ENCODE measurements at places on chromosomes 13 and 19.
A peak's percentile ranks its signal among the peaks of the same experiment; 100 is the strongest.

GRCh38 chr19:44848036-44848811 lies 2.1 kb downstream of the NECTIN2 start:
- DNase-seq: no peak

GRCh38 chr13:106561551-106562170 lies 6.3 kb downstream of the ARGLU1 start:
- peak; percentile 13 for DNase-seq

DNA sequence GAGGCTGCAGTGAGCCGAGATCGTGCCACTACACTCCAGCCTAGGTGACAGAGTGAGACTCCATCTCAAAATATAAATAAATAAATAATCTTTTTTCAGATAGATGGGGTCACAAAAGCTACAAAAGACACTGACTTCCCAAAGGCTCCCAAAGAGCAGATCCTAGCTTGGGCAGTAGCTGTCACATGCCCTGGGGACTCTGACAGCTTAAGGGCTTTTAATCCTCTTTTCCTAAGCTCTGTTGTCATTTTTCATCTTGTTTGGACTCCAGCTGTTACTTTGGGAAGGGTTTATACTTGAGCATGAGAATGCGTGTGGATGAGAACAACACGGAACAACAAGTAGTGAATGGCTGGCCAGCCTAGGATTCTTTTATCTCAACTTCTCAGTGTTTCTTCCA lies 231.7 kb downstream of the MZT1 start:
- DNase-seq: no peak

DNA sequence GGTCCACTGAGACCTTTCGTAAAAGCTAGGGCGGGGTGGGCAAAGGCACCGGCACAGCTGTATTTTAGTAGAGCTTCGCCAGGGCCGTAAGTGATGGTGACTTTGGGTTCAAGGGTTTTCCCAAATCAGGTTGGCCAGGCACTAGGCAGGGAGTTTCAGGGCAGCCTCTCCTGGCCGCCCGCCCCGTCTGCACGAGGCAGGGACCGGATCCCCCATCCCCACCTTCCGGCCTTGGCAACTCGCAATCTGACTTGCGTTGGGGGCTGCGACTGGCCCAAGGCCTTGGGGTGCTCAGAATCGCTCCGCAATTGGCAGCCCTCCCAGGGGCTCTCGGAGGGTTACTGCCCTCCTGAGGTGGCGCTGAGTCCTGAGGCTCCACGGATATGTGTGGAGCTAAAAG lies 4.1 kb upstream of the ZIC5 start:
- no peak for DNase-seq

DNA sequence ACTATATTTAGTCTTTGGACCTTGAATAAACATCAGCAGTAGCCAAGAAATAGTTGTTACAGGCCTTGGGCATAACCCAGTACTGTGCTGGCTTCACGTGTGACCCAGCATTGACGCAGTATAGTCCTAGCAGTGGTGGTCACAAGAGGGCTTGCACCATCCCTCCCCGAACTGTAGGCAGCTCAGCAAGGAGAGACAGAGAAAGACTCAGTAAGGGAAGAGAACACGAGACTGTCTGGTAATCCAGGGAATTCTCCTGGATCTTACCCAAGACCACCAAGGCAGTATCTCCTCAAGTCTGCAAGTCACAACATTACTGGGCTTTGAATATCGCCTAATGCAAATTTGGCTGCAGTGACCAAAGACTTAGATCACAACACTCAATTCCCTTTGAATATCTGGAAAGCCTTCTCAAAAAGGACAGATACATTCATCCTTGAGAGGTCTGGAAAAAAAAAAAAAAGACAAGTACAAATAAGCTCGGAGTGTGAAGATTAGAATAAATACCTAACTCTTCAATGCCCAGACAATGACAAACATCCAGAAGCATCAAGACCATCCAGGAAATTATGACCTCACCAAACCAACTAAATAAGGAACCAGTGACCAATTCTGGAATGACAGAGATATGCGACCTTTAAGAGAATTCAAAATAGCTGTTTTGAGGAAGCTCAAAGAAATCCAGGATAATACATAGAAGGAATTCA lies 39.7 kb downstream of the CAB39L start:
- no peak for DNase-seq

DNA sequence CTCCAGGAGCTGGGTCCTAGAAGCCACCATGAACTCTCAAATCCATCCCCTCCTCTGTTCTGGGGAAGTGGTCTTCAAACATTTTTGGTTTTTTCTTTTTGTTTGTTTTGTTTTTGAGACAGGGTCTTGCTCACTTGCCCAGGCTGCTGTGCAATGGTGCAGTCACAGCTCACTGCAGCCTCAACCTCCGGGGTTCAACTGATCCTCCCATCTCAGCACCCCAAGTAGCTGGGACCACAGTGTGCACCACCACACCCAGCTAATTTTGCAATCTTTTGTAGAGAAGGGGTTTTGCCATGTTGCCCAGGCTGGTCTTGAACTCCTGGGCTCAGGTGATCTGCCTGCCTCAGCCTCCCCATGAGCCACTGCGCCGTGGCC lies 7.0 kb downstream of the BLVRB start:
- DNase-seq: no peak

DNA sequence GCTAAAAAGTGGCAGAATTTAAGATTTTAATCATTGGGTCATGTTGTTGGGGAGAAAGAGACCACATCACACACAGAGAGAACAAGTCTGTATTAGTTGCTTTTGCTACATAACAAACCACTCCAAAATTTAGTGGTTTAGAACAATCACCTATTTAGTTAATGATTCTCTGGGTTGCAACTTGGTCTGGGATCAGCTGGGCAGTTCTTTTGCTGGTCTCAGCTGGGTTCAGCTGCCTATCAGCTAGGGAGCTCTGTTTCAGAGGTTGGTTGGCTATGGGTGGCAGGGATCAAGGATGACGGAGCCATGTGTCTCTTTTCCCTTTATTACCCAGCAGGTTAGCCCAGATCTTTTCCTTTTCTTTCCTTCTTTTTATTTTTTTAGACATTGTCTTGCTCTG lies 8.9 kb downstream of the PINLYP start:
- DNase-seq: no peak

DNA sequence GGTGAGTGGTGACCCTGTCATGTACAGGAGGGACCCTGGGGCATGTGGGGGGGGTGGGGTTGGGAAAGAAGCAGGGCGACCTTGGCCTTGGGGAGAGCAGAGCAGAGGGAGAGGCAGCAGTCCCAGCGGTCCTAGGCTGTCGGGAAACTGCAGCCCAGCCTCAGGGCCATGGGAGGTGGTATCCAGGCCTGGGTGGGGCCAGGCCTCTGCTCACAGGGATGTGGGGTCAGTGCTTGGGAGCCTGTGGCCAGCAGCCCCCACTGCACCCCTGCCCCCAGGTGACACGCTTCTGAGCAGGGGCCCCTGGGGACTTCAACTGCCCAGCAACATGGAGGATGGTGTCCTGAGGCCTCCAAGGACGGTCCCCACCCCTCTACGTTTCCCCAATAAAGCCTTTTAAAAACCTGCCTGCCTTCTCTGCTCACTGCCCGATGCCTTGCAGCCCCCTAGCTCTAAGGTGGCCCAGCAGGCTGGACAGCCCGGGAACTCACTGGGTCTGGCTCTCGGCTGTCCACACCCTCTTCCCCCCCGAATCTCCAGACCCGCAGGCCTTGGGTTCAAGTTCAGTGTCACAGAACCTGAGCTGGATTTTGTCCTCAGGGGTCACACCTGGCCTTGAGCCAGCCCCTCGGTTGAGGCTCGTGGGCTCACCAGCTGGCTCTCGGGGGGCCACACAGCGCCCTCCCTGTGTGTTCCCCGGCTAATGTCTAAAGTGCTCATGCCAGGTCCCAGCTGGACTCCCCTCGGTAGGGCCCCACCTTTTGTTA lies 6.9 kb downstream of the PNKP start:
- DNase-seq: no peak

DNA sequence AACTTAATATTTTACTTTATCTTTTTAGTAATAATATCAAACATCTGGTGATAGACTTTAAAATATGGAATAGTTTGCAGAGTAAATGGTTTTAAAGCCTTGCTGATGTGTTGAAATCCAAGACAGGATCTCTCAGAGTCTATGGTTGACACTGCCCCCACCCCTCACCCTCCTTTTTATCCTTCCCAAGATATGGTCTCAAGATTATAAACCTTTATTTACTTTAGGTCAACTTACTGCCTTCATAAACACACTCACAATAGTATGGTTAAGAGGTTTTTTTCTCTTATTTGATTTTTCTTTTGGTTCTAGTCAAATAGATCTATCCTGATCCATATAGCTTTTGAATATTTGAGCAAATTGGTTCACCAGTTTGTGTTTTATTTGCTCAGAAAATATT lies 39.0 kb downstream of the PAN3 start:
- DNase-seq: no peak

GRCh38 chr13:100106005-100106404 lies 17.1 kb downstream of the PCCA start:
- no peak for DNase-seq

GRCh38 chr19:30743011-30743410 lies 370.8 kb downstream of the ZNF536 start:
- no peak for DNase-seq

- DNase-seq: no peak
Measured at GRCh38 chr19:39816287-39817048, 17.5 kb downstream of the DYRK1B start.

GRCh38 chr13:101775267-101775666 lies 322.8 kb downstream of the ITGBL1 start:
- DNase-seq: no peak

DNA sequence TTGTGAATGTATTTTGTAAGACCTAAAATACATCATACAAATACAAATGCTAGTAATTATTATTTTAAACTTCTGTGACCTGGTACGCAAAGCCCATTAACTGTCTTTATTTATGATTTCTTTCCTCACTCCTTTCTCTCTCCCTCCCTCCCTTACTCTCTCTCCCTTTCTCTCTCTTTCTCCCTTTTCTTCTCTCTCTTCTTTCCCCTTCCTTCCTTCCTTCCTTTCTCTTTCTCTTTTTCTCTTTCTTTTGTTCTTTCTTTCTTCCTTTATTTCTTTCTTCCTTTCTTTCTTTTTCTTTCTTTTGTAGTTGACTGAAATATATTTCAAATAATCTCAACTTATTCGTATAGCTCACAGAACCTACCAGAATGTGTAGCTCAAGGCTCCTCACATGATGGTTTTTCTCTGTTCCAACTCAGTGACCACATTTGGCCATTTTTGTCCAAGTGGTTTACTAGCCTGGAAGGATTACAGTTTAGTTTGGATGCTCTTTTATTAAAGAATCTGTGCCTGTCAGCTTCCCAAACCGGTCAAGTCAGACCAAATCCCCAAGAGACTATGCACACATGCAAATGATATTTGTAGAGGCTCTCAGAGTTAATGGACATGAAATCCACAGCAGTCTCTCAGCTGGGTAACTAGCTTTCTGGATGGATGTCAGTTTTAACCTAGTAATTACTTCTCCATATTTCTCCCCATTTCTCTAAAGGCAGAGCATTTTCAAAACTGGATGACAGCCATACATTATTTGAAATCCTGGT lies 71.7 kb downstream of the POSTN start:
- DNase-seq: no peak

DNA sequence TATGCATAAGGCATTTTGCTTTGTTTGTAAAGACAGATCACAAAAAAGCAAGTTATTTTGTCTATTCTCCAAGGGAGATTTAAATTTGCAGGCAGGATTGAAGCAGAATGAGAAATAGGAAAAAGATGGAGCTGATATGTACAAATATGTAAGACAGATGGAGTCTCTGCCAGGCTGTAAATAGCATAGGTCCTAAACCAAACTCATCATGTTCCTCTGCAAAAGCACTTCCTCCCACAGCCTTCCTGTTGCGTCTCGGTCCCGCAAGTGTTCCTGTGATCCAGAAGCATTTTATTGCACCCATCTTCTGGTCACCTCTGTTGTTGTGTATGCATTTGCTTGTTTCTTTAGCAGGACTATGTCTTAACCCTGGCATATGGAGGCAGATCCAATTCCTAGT lies 95.7 kb upstream of the CLDN10 start:
- no peak for DNase-seq

DNA sequence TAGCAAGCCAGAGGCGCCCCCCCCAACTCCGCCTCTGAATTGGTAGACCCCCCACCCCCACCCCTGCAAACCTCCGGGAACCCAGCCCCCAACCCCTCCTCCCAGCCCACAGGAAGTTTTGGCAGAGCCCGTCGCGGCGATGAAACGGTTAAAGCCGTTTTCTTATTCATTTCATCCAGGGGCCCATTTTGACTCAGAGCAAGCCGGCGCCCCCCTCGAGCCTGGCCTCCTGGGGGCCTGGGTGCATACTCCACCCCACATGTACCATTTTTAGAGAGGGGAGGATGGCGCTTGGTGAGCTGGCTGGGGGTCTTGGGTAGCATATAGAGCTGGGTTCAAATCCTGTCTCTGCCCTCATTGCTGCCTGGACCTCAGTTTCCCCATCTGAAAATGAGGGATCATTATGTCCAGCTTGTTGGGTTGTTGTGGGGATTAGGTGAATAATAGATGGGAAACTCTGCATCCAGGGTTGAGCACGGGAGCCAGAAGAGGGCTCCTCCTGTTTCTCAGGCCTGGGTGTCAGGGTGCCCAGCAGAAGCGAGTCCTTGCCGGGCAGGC lies 7.9 kb upstream of the JUNB start:
- no peak for DNase-seq

DNA sequence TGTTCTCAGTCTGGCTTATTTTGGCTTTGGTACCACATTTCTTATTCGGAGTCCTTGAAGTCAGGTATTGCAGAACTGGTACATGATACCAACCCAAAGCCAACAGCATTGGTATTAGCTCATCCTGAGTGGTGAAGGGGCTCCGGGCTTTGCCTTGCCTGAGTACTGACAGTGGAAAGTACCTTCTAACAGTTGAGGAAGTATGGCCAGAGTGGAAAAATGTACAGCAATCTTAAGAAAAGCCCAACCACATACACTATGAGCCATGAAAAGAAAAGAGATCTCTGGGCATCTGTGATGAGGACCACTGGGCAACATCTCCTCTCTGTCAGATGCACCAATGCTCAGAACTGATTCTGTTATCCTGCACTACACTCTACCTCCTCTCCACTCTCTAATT lies 8.3 kb downstream of the LCP1 start:
- no peak for DNase-seq

DNA sequence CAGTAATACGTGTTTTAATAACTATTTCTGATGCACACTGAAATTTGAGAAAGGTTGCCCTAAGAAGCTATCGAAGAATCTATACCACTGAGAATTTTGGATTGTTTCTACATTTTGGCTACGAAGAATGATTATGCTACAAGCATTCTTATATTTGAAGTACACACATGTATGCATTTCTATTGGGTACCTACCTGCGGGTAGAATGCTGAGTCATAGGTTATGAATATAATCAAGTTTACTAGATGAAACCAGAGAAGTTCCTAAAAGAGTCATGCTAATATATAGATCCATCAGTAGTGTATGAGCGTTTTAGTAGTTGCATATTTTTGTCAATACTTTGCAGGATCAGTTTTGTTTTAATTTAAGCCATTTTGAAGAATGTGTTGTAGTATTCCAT lies 62.0 kb upstream of the PCDH20 start:
- no peak for DNase-seq

- peak; percentile 29 for DNase-seq
Measured at GRCh38 chr19:38264486-38265212, at the start of gene SPINT2. SPINT2 (plus strand) TSS chr19:38264573; CDS start chr19:38264893, 320 bp downstream.

DNA sequence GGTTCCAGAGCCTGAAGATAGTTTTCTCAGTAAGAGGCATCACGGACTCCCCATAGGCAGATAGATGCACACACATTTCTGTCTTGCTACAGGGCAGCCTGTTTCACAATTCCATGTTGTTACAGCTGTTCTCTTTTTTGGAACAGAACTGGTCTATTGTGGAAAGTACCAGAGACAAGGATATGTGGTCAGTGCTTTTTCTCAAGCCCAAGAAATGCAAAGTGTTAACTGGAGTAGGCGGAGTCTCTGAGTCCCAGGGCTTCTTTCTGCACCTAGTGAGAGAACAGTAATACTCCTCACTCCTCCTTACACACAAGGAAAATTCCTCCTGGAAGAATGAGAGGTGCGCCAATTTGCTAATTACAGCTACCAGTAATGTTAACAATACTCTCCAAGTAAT lies 141.6 kb upstream of the ARGLU1 start:
- no peak for DNase-seq

Data from activated CD4-positive, CD25-positive, alpha-beta regulatory T cell (primary cell).